ENCODE measurements at places on chromosomes 6 and 20.

DNA sequence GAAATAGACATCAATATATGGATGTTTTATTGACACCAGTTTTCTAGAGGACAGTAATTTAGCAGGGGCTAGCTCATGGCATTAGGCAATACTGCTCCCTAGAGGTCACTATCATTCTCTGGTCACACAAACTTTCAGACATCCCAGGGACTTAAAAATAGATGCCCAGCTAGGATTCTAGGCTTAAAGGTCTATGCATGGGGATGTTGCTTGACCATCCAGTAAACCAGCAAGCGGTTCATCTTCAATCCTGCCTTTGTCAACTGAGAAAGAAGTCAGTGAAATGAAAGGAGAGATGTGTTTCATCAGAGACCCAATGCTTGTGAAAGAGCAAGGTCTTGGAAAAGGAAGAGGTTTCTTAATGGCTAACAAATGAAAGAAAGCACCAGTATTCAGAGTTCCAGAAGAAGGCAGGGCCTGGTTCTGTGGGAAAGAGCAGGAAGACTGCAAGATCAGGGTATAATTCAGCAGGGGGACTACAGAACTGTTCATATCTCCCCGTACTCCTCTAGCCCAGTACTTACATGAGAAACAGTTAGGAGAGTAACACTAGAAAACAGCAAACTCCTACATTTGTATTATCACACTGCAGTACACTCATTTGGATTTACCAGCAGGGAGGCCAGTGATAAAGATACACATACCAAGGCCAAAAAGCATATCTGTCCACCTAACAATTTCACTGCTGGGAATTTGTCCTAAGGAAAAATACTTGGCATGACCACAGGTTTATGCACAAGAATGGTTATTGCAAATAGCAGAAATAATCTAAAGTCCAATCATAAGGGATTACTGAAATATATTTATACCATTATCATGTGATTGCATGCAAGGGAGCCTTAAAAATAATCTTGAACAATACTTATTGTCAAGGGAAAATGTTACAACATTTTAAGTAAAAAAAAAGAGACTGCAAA, 151.4 kb upstream of the LAMA2 start:
- peak; percentile 65 for DNase-seq

DNA sequence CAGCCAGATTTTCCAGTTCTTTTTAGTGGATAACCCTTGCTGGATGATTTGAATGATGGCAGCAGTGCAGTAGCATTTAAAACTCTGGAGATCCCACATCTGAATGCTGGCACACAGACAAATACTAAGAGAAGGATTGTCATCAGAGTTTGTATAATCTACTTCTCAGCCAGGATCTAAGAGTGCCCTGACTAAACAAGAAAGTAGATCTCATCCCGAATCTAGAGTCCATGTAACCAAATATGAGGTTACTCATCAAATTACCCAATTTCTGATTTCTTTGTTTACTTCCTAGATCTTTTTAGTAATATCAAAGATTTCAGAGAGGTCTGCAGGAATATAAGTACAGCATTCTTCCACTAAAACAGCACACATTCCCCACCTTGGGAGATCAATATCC, 7.8 kb downstream of the TMC2 start:
- DNase-seq = no peak

DNA sequence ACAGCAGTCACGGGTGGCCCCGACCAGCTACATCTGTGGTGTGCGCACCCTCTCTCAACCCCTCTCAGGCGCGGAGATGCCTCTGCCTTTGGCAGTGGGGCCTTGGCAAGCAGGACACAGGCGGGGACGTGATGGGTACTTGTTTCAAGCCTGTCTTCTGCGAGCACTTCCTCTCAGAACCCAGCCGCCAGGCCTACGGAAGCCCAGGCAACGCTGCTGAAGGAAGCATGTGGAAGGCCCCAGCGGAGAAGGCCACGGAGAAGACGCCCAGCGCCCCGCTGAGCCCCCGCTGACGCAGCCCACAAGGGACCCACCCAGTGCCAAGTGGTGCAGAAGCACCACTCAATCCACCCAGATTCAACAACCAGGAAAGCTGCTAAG, 13.0 kb downstream of the SERPINB6 start:
- no peak for DNase-seq

DNA sequence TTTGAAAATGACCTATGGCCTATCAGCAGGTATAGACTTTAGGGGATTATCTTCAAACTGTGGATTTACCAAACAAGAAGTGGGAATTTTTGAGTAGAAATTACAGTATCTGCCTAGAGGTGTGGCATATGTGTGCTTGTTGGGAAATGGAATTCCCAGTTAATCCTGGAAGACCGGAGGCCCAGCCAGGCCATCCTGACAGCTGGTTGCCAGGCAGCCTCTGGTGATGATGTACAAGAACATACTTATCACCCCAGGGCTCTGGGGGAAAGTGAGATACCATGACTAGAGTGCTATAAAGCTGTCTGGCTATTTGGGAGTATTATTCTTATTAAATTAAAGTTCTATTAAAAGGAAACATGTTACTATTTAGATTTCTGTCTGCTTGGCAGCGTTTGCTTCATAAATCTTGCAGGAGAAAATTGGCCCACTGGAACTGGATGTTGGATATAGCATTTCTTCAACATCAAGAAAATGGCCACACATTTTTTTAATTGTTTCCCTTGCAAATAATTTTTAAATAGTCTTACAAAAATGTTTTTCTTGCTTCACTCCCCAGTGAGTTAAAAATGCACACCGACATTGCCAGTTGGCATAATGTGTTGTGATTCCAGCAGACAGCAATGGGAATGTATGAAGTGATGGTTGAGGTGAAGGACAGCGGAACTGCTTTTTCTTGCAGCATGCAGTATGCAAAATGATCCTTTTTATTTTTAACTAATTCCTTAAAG, 187.8 kb downstream of the MYLK4 start:
- DNase-seq = no peak

DNA sequence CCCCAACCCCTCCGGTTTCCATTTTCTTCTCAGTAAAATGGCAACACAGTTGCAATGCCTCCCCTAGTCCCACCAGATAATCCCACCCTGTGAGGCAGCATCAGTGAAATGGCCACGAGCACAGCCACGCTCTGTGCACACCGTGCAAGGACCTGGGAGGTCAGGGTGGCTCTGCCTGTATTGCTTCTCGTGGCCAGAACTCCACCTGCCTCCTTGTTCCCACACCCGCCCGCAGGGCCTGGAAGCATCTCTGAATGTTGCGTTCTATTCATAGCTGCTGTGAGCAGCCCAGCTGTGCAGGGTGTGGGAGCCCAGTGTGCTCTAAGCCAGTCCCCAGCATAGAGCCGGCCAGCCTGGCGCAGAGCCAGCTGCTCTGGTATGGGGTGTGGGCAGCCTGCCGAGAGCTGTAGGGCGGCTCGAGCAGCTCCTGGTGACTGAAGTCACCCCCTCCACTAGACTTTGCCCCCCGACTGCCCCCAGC, 161.1 kb downstream of the DLL1 start:
- DNase-seq = no peak

GRCh38 chr6:13924949-13925881, at the start of gene RNF182:
RNF182 (plus strand) TSS chr6:13924952; CDS start chr6:13977120, 52,168 bp downstream.
- DNase-seq = no peak

- no peak for DNase-seq
Observed at GRCh38 chr6:118810420-118811027, 83.4 kb upstream of the ASF1A start.

GRCh38 chr6:107600936-107601335, 111.0 kb downstream of the SOBP start:
- peak; percentile 64 for DNase-seq

DNA sequence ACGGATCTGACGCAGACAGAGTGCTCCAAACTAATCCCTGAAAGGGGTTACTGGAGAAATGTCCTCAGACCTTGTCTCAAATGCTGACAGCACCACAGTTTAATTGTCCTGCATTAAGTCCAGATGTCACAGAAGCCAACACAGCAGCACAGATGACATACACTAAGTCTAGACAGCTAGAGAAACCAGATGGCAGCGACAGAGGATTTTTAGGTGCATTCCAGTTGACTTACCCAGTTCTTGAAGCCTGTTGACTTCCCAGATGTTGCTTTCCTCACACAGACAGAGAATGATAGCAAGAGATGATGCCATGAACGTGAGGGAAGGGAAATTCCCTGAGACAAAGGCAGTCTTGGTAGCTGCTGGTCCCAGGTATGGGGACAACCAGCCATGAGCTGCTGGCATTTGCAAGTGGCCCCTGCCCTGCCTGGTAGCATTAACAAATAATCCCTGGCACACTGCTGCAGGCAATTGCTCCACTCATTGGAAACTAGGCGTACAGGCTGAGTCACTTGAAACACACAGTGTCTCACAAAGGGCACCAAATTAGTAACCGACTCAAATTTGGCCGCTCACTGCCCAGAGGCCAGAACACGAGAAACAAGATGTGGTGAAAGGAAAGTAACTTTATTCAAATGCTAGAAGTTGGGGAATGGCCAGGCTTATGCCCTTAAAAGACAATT, 52.2 kb downstream of the ADGB start:
- DNase-seq = peak; percentile 46

- no peak for DNase-seq
Observed at GRCh38 chr6:123430970-123431369, 205.8 kb downstream of the TRDN start.

Data from AG10803 (cell line).